ENCODE measurements at places on chromosomes 11 and 22.

- no peak for DNase-seq
Measured at GRCh38 chr22:49769691-49770546, 57.8 kb downstream of the BRD1 start.

DNA sequence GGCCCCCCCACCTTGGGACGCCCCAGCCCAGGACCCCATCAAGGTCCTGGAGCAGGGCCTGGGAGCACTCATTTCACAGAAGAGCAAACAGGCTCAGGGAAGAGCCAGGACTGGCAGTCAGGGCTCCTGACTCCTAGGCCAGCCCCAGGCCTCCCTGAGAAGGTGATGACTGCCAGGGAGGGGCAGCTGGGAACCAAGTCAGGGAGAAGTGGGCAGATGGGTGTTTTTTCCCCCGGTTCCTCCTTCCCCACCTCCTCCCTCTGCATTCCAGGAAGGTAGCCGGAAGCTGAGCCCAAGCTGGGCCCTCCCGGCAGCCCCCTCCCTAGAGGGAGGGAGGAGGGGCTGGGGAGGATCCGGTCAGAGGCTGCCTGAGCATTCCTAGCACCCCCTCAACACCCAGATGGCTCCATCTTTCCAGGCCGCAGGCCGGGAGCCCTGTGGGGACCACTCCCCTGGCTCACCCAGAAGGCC is 19.6 kb downstream of the MYRF start:
- DNase-seq: no peak

GRCh38 chr22:47987885-47988515 is 1225.5 kb downstream of the TBC1D22A start:
- DNase-seq: peak; percentile 4

DNA sequence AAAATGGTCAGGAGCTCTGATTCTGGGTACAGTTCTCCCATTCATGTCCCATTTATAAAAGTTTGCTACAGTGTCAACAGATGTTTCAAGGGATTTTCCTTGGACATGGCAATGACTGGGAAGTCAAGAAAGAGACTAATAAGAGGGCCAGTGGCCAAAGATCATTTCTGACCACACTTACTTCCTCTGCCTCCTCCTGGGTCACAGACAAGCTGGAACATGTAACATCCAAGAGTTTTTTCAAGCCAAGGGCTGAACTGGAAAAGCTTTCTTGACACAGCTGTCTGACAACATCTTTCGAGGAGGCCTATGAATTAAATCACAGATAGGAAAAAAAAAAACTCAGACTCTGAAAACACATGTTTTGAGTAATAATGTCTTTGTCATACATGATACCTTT is 8.7 kb downstream of the COMMD9 start:
- no peak for DNase-seq

DNA sequence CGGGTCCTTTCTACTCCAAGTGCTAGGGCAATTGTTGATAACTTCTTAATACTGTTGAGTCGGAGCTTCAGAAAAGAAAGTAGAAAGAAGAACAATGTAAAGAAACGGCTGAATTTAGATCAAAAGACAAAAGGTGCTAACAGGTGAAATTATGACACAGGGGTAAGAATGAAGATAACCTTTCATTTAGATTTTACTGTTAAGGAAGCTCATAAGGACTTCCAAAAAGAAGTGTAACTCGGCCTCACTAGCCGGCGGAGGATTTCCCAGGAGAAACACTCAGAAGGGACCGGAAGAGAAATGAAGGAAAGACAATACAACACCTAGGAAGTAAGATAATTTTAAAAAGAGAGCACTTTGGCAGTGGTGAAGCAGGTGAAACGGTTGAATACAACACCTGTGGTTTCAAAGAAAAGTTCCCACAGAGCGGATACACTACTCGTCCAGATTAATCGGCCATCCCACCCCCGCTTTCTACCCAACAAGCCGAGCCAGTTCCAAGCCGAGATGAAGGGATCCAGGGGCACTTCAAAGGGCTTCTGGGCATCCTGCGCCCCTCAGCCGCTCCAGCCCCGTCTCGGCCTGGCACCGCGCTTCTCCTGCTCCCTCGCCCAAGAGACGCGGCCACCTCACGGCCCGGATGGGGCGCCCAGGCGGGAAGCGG is 737 bp downstream of the PPP2R1B start:
- DNase-seq: peak; percentile 41

- DNase-seq: peak; percentile 12
Measured at GRCh38 chr11:70078781-70079616, 882 bp downstream of the ANO1 start.

DNA sequence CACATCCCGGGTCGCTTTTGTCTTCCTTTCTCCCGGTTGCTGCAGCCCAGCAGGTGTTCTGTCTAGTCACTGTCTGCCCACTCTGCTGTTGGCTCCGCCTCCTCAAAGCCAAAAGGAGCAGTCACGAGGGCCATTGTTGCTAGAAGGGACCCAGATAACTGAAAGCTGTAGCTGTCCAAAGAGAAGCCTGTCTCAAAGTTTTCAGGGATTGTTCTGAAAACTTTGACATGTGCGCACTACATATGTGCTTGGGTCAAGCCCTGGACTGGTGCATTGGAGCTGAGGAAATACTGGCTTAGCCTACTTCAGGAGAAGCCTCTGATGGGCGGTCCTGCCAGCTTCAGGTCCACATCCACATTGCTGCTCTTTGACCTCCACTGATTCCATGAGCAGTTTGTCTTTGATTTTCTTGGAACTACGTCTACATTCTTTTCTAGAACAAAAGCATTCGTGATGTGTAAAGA is 8.8 kb upstream of the OR2AT4 start:
- no peak for DNase-seq

GRCh38 chr11:124837491-124837856 is 27.8 kb upstream of the ROBO3 start:
- peak; percentile 64 for DNase-seq

GRCh38 chr22:49483281-49483870 is 344.3 kb downstream of the BRD1 start:
- no peak for DNase-seq
